ENCODE measurements at places on chromosomes 3 and 15.

- no peak for DNase-seq
Measured at GRCh38 chr15:78361771-78362506, 21.8 kb downstream of the CRABP1 start.

DNA sequence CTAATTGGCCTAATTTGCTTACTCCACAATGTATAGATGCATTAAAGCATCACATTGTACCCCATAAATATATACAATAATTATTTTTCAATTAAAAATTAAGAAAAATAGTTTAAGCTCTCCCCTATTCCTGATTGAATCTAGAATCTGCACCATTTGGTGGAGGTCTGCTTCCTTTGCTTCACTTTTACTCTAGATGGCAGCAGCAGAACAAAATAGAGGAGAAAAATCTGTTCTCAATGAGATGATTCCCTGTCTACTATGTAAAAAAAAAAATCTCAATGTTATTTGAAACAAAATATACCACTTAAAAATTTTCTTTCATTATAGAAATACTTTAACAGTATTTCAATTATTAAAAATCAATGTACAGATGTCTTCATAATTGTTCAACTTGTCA is 109.6 kb upstream of the FXR1 start:
- DNase-seq, result no peak

DNA sequence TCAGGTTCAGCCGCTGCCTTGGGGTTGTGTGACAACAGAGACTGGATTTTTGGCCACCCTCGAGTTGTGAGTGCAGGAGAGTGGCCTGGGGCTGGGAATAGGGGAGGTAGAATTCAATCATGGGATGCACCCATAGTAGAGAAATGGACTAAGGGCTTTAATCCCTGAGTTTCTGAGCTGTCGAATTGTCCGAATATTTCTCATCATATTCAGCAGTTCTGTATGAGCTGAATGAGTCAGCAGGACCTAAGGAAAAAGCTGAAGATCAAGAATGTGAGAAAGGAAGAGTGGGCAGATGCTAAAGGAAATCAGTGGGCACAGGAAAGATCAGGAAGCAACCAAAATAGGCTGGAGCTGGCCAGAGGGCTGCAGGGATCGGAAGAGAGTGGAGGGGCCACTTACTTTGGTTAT is 44.4 kb upstream of the SACM1L start:
- DNase-seq, result no peak

DNA sequence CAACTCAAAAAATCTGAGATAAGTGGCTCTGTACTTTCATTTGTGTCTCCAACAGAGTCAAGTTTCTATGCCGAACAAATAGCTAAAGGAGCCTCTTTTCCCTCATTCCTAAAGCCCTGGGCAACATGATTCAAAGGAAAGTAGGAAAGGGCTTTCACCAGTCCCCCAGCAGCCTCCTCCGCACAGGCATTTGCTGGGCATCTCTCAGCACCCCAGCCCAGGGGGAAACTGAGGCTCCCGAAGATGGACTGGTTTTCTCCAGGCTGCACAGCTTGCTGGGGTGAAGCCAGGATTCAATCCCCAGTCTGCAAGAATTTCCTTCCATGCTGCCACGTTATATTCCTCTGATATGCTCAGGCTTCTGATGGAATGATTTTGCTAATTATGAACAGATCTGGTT is 163.8 kb downstream of the OCA2 start:
- DNase-seq, result no peak

DNA sequence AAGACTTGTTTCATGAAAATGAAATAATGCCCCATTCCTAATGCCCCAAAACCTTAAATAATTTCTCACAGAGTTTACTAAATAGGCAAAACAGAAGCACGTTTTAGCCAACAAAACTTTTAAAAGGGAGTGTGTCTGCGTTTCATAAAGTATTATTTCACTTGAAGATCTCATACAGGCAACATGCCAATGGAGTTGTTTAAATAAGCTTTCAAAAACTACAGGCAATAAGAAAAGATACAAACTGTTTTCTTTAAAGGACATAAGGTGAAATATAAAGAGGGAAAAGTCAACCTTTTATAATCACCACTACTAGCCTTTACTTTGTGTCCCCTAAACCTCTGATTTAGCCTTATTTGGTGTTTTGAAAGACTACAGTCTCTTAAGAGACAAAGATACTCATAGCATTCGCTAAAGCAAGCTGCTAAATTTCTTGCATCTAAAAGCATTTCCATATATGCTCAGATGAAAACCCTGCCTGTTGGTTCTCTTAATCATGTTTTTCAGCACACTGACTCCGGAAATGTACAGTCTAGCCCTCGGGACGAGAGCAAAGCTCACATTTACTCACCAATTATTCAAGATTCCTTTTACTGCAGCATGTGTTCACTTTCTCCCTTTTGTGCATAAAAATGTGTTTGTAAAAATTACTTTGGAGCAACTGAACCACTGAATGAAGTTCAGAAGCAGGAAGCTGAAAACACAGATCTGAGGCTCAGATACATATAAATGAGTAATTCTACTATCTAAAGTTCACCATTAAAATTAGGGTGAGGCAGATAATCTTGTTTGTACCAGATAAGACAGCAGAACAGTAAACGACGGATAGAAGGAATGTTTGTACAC is 119.0 kb downstream of the GOLIM4 start:
- DNase-seq, result no peak

- no peak for DNase-seq
Measured at GRCh38 chr3:172904711-172905373, 154.3 kb downstream of the ECT2 start.

GRCh38 chr15:93024293-93024692 is 64.7 kb downstream of the RGMA start:
- no peak for DNase-seq
